NAMALWA (cell line): ENCODE measurements at places on chromosomes 11 and 22.

GRCh38 chr11:44515048-44515447 is 50.4 kb upstream of the CD82 start:
- DNase-seq = no peak

- DNase-seq = no peak
These were observed 3.3 kb downstream of the RGL4 start for GRCh38 chr22:23693979-23694680.

GRCh38 chr22:30294066-30294465 is 4.8 kb upstream of the CASTOR1 start:
- no peak for DNase-seq

DNA sequence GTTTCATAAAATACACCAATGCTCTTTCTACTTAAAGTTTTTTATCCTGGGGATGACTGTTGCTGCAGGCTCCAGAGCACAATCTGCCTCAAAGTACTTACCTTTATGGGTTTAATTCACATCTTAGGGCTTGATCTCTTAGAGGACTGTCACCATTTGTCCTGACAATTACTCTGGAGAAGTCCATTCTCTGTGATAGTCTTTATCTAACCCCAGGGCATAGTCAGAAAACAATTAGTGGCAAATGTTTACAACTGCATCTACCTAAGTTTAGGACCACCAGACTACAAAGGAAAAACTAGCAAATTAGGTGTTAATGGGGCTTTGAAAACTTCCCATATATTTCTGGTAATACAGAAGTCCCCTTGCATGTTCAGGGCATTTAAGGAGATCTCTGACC is 973.5 kb downstream of the JRKL start:
- no peak for DNase-seq

- no peak for DNase-seq
These were observed 172.5 kb downstream of the TBC1D22A start for GRCh38 chr22:46934746-46935491.
